Testis (tissue), 5 donors: ENCODE measurements at places on chromosomes 2 and 18. TPM values are rescaled to one million over a fixed set of nuclear protein-coding genes. Genes with fewer than 3 reads are reported as not detected.

- DNase-seq = no peak
Observed at GRCh38 chr2:143397884-143398614, 268.8 kb downstream of the ARHGAP15 start.

GRCh38 chr18:6777509-6777908 lies 48.0 kb downstream of the ARHGAP28 start:
- DNase-seq = no peak

Gene HOXD13
- total RNA-seq = not detected

GRCh38 chr2:42562474-42563144 lies 5.8 kb upstream of the MTA3 start:
- DNase-seq = no peak

Gene NLRC4
- total RNA-seq = 0.43 TPM

- DNase-seq = no peak
Observed at GRCh38 chr18:50320719-50321118, 33.2 kb upstream of the CXXC1 start.

Gene NMUR1
- 3.7 TPM for total RNA-seq

Gene UPP2
- total RNA-seq = 0.16 TPM

GRCh38 chr2:120929829-120930228 lies 194.2 kb downstream of the GLI2 start:
- no peak for DNase-seq

Gene CIB4
- 8.7 TPM for total RNA-seq

- DNase-seq = no peak
Observed at GRCh38 chr2:113858764-113859163, 31.1 kb upstream of the ACTR3 start.
